ENCODE measurements at places on chromosomes 3 and 15.

DNA sequence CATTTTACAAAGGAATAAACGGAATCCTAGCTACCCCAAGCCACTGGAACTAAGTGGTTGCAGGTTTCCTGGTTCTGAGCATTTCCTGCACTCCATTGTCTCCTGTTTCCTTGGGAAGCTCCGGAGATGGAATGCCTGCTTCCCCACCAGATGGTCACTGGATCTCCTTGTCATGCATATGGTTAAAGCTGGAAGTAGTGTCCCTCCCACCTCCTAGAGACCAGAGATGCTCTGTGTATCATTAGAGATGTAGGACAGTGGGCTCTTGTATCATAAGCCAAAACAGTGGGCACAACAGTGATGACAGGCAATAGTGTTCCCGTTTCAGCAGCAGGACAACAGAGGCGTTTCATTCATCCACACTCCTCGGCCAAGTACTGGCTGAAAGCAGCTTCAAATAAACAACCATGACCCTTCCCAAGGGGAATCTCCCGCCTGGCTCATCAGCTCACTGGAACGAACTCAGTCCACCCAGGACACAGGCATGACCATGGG is 136.2 kb upstream of the EIF1B start:
- no peak for DNase-seq

- no peak for DNase-seq
Observed at GRCh38 chr15:70699890-70700289, 63.5 kb downstream of the UACA start.

DNA sequence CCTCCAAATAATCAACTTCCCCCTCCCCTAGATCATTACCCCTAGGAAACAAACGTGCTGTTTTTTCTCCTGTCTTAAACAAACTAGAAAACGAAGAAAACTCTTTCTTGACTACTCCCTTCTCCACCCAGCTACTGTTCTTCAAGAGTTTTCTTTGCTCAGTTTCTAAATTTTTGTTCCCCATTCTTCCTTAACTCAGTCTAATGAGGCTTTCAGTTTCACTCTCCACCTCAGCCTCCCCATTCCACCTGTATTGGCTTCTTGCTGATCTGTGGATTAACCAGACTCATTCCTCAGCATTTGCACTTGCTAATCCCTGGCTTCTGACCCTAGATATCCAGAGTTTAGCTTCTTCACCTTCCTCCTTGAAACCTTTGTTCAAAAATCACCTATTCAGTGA is 26.8 kb downstream of the SERPINI1 start:
- no peak for DNase-seq

GRCh38 chr3:171950373-171950772 is 89.0 kb upstream of the FNDC3B start:
- no peak for DNase-seq

Measured in NCI-H1930 (cell line).